Tibial nerve (tissue), 4 donors: ENCODE measurements at places on chromosomes 13 and 19.

GRCh38 chr13:97347255-97347932 lies 86.6 kb upstream of the RAP2A start:
- no peak for DNase-seq

DNA sequence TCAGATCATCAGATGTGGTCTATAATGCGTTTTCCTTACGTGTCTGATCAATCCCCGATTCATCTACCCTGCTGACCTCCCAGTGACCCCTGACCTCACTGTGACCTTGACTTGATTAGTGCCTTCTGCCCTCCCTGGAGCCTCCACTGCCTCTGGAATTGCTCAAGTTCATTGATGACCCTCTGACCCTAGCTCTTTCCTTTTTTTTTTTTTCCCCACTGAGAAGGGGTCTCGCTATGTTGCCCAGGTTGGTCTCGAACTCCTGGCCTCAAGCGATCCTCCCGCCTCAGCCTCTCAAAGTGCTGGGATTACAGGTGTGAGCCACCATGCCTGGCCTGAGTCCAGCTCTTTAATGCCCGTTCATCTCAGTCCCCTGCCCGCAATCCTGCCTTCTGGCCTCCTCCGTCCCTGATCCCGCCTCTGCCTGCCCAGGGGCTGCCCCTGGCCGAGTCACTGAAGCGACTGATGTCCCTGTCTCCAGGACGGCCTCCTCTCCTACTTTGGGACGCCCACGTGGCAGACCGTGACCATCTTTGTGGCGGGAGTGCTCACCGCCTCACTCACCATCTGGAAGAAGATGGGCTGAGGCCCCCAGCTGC lies 4.0 kb upstream of the FTL start:
- no peak for DNase-seq

DNA sequence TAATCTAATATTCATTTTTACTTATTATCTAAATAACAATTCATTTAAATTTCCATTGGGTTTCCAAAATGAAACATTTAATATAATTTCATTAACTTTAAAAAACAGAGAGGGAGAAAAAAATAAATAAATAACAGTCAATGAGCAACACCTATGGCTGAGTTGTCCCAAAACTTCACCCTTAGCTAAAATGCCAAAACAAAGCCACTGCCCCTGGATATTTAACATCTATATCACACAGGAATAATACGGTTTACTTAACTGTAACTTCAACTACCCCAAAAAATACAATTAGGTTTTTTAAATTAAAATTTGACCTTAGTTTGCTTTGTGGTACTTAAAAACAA lies 541 bp downstream of the ELF1 start:
- no peak for DNase-seq

DNA sequence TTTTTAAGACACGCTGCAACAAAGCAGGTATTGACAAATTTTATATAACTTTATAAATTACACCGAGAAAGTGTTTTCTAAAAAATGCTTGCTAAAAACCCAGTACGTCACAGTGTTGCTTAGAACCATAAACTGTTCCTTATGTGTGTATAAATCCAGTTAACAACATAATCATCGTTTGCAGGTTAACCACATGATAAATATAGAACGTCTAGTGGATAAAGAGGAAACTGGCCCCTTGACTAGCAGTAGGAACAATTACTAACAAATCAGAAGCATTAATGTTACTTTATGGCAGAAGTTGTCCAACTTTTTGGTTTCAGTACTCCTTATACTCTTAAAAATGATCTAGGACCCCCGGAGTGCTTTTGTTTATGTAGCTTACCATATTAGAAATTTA lies 1.2 kb downstream of the BRCA2 start:
- no peak for DNase-seq

- no peak for DNase-seq
These were observed 58.8 kb upstream of the ZNF681 start for GRCh38 chr19:23817519-23817918.

DNA sequence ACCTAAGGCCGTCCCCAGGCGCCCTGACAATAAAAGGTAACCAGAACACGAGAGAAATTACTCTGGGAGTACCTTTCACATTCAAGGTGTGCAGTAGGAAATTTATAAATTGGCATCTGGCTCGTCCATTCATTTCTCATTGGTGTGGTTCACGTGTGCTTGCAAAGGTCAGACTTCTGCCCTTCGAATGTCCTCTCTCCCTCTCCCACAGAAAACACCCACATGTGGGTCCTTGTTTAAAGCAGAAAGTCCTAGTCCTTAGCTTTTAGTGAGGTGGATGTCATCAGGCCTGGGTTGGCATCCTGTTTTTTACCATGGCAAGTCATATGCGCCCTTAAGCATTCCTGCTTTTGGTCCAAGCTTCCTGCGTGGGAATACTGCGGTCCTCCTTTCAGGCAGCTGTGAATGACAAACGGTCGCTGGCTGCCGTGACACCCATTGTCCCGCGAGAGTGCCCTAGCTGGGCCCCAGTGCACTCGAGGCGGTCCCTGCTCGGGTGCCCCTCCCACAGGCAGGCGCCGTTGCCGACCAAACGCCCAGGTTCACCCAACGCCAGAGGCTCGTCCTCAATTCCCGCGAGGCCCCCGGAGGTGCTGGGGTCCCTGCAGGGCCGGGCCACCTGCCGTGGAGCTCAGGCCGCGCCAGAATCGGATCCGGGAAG lies at the start of gene NUDT19:
TSS of gene NUDT19 (plus strand) at position 531 of the 661 bp plus-strand sequence. CDS start 140 bp downstream, outside the sequence.
- peak; percentile 51 for DNase-seq

- no peak for DNase-seq
These were observed 128.3 kb upstream of the FRY start for GRCh38 chr13:31903111-31903815.

DNA sequence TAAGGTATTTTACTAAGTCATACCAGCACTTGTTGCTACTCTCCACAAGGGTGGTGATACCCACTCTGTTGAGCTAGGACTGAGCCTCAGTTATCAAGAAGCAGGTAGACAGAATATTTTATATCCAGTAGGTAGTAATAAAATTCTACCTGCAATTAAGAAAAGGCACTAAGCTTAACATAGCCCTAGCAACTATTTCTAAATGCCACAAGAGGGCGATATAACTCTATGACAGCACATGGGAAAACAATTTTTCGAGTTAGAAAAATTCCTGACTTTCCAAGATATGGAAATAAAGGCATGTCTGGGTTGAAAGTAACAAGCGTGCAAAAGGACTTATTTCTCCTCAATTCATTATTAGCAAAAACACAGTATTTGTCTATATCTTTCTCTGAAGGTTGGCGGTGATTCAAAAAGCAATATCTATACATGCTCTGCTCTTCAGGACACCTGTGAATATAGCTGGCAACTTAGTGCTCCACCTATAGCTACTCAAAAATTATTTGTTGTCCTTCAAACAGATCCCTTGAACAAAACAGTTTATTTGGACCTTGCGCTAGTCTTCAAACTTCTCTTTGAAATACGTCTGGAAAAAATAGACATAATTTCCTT lies 14.7 kb downstream of the CCDC169 start:
- DNase-seq = no peak

- DNase-seq = no peak
These were observed 9.5 kb upstream of the SUPT20H start for GRCh38 chr13:37068962-37069361.

- no peak for DNase-seq
These were observed 6.5 kb upstream of the TSHZ3 start for GRCh38 chr19:31355665-31356289.

DNA sequence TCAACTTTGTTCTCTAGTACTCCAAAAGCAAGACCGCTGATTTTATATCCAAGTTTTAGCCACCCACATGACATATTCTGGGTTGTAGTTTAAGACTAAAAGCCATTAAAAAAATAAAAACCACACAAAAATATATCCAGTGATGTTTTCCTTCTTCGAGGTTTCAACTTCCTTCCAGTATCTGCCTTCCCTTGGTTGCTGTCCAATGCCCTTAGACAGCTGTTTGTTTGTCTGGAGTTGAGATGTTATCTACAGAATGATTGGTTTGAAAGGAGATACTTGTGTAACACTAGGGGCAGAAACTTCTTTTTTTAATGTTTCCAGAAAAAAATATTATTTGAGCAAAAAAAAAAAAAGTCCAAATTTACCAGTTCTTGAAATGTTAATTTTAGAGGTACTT lies 591.5 kb upstream of the PCDH9 start:
- no peak for DNase-seq

- DNase-seq = no peak
These were observed 4.8 kb downstream of the PRMT1 start for GRCh38 chr19:49681830-49682229.

DNA sequence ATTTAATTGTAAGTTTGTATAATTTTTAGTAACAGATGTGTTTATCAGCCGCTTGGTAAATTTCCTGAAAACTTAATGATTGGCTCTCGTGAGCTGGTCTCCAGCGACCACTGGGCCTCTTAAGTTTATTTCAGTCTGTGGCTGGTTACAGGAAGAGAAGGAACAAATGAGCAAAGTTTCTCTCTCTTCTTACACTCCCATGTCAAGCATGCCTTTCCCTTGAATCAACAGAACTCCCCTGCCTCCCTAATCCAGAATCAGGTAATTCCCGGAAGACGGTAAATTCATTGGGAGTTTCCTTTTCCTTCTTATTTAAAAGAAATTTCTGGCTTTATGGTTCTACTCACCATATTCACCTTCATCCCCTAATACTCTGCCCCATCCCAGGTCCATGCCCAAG lies 52.5 kb upstream of the POMP start:
- DNase-seq = no peak

DNA sequence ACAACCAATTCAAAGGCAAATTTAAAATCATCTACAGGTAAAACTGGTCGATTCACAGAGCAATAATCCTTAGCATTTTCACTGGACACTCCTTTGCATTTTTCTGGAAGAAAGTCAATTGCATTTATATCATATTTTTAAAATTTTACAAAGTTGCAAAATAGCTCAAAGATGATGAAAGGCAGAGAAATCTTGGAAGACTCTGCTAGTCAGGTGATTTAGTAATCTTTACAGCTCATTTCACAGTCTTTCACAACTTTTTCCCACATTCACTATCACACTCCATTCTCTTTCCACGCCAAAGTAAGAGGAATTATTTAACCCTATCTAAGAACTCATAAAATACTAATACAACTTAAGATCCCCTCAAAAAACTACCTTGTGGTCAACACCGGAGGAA lies 1063.8 kb downstream of the EFNB2 start:
- no peak for DNase-seq

DNA sequence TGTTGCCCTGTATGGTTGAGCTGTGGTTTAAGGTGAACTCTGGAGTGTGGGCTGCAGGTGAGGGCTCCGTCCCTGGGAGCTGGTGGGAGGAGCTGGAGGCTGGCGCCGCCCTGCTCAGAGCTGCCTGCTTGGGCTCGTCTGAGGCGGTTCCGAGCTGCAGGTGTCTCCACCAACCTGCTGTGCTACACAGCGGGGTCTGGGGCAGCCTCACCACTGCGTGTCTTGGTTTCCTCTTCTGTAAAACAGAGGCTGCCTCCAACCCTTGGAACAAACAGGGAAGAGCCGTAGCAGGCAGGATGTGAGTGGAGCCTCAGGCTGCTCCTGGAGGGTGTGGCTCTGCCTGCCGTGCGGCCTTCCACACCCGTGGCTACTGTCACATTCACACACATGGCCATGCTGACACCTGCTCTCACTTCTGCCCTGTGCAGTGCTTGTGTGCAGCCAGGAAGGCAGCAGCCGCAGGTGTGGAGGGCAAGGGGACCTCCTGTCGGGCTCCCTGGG lies 21.4 kb downstream of the NAXD start:
- no peak for DNase-seq

DNA sequence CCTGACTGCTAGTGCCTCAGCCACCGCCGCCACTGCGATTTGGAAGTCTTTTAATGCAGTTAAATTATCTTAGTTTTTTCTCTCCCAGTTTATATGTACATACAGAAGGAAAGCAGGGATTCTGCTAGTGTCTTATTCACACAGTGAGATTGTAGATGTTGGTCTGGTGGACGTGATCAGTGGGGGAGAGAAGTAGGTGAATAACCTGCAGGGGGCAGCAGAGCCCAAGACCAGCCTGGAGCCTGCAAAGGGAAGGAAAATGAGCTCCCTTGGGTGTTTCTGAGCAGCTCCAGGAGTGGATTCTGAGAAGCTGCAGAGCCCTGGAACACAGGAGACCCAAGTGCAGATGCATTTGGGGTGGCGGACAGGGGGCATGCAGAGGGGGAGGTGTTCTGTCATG lies 26.3 kb downstream of the ZNF844 start:
- no peak for DNase-seq

DNA sequence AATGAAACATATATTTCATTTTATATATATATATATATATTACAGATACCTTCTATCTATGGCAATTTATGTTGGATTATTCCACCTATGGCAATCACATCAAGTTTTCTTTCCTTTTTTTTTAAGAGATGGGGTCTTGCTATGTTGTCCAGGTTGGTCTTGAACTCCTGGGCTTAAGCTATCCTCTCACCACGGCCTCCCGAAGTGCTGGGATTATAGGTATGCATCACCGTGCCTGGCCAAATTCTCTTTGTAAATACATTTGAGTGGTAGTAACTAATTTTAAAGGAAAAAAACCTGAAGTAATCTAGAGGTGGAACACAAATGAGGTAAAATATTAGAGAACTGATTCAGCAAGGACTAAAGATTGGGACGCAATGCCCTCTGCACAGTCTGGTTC lies 21.6 kb upstream of the BRD4 start:
- DNase-seq = no peak

- peak; percentile 57 for DNase-seq
These were observed 19.0 kb downstream of the MRPS12 start for GRCh38 chr19:38949580-38950367.

GRCh38 chr19:39924952-39925351 lies 9.5 kb downstream of the FCGBP start:
- no peak for DNase-seq

DNA sequence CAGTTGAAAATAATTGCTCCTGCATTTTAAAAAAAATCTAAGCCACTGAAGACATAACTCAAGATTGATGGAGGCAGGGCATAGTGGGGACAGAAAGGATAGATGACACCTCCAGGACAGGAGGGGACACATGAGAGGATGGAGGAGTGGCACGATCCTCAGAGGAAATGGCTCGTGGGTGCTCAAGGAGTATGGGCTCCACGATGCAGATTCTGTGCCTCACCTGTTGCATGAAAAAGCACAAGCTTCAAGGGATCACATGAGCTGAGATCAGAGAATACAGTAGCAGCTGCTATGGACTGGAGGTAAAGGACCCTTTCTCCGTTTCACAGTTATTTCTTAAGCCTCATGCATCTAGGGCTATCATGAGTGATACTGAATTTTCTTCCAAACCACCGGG lies 69.7 kb upstream of the KL start:
- no peak for DNase-seq

- no peak for DNase-seq
These were observed 133.6 kb downstream of the COL4A1 start for GRCh38 chr13:110173247-110173818.

DNA sequence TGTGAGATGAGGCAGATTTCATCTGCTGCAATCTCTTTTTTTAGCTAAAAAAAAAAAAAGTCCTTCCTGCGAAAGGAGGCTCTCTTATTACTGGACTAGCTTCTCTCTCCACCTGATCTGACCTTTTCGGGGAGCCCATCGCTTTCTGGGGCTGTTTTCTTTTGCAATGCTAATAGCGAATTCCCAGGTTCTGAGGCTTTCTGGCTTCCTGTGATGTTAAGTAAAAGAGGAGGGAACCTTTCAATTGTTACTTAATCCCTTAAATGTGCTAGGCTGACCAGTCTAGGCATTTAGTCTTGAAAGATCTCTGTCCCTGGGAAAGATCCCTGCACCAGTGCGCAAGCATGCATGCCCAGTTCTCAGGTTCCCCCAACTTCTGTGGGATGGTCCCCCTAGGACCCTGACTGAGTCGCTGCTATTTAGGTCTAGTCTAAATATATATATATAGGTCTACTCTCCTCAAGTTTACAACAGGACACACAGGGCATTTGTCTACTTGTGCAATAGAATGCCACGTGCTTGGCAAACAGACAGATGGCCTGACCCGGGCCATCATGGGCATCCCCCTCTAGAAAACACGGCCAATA lies 224.7 kb downstream of the ZNF536 start:
- no peak for DNase-seq
